Gastroesophageal sphincter (tissue), 4 donors: ENCODE measurements at places on chromosomes 6 and 20. TPM values are rescaled to one million over a fixed set of nuclear protein-coding genes. Genes with fewer than 3 reads are reported as not detected.

Gene SMLR1
- not detected for total RNA-seq

Gene GMPR
- 24.6 TPM for total RNA-seq

Gene RAB22A
- 24.6 TPM for total RNA-seq

Gene SLC22A7
- total RNA-seq: not detected

Gene PNLDC1
- not detected for total RNA-seq

- no peak overlapping the region for H3K27ac ChIP-seq
- H3K4me1 ChIP-seq: no peaks in the 10 kb centered on the region
- no peak for ATAC-seq
- no peaks in the 10 kb centered on the region for H3K27me3 ChIP-seq
- no peaks in the 10 kb centered on the region for H3K36me3 ChIP-seq
Measured at GRCh38 chr20:1297486-1297885, 31.4 kb downstream of the SNPH start.

DNA sequence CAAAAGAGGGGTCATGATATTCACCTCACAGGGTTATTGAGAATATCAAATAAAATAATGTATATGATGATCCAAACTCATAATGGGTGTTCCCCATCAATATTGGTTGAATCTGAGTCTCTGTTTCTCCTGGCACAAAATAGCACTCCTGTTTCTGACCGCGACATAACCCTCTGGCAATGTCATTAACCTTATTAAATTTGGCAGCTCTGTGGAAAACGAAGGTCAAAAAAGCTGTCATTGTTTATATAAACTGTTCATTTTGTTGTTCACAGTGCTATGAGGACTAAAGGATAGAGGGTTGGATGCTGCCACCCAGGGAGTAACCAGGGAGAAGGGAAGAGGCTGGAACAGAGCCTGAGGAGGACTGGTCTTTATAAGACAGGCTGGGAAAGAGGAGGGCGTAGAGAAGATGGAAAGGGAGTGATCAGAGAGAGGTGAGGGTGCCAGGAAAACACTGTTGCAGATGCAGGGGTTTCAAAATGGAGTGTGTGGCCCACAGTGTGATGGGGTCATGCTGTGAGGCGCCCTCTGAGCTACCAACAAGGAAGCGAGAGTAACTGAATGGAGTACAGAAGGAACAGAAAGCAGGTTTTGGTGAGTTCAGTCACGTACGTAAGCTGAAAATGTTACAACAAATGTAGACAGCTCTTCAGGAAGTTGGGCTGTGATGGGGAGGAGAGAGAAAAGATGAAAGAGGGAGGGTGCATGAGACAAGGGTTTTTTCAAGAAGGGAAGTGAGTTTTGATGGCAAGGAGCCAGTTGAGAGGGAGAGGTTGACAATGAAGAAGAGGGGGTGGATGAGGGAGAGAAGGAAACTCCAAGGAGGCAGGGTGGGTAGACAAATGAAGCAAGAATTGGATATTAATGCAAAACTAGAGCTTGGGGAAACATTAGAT, 251.6 kb upstream of the TAB2 start:
- H3K4me3 ChIP-seq: no peak overlapping the region
- ATAC-seq: peak; percentile 34
- H3K27me3 ChIP-seq: no peaks in the 10 kb centered on the region
- no peaks in the 10 kb centered on the region for H3K4me1 ChIP-seq

GRCh38 chr6:168428052-168428826, 12.7 kb upstream of the SMOC2 start:
- peaks cover 7% of the 10 kb centered on the region for H3K27me3 ChIP-seq
- no peak overlapping the region for H3K27ac ChIP-seq
- no peak overlapping the region for H3K4me3 ChIP-seq
- ATAC-seq: no peak
- no peaks in the 10 kb centered on the region for H3K36me3 ChIP-seq

DNA sequence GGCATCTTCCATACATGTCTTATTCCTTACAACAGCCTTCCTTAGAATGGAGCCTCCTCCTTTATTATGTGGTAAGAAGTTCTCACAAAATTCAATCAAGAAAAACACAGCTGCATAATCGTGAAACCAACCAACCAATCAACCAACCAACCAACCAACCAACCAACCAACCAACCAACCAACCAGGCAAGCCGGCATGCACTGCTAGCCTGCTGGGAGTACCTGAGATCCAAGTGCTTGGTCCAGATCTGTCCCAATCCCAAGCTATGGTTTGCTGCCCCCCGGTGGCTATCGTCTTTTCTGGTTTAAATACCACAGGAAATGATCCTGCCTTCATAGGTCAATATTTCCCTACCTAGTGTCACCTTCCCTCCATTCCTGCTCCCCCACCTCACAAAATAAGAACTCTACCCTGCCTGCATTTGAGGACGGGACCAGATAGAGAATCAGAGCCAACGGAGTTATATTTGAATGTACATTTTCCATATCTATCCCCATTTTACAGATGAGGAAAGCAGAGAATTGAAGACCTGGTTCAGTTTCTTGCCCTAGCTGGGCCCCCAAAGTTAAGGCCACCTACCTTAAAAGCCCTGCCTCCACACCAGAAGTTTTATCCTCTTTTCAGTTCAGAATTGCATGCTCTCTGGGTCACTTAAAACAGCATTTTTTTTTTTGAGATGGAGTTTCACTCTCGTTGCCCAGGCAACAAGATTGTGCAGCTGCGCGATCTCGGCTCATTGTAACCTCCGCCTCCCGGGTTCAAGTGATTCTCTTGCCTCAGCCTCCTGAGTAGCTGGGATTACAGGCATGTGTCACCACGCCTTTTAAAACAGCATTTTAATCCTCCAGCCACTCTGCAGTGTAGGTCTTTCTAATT, 27.1 kb downstream of the RAB44 start:
- ATAC-seq: peak; percentile 50
- no peaks in the 10 kb centered on the region for H3K27me3 ChIP-seq
- no peaks in the 10 kb centered on the region for H3K36me3 ChIP-seq
- H3K4me1 ChIP-seq: no peaks in the 10 kb centered on the region

DNA sequence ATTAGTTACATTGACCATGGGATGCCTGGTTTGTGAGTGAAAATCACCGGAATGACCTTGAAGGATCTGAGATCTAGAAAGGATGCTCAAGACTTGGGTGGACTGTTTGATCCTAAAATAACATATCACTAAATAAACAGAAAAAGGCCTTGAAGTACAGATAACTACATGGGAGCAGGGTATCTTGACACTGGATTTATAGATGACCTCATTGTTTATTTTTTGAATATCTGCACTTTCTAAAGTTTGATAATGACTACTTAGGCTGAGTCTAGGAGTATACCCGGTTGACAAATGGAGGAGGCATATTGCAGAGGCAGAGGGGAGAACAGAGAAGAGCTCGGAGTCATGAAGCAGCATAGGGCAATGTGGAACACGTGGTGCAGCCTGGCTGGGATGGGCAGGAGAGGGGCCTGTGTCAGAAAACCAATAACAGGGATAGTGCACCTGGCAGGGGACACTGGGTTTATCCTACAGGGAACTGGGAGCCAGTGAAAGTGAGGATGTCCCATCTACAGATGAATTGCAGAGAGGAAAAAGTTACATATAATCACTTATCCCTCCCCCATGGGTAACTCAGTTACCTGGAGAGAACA, 50.3 kb downstream of the PLAGL1 start:
- no peaks in the 10 kb centered on the region for H3K27me3 ChIP-seq
- no peak overlapping the region for H3K27ac ChIP-seq
- no peak for ATAC-seq

DNA sequence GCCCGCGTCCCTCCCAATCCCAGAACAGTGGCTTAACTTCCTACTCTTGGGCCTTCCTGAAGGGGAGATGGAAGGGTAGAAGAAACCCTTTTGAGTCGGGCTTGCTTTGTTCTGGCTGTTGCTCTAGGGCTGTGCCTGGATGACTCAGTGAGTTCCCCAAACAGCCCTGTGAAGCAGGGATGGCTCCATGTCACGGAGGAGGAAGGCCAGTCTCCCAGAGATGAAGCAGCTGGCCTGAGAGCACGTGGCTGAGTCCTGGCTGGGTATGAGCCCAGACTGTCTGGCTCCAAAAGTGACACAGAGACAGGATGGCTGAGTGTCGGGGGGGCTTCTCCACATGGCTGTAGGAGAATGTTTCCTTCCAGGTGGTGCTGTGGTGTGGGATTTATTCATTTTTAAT, 4.6 kb downstream of the SYTL3 start:
- H3K4me1 ChIP-seq: peaks cover 23% of the 10 kb centered on the region
- peak; percentile 97 for ATAC-seq
- H3K27me3 ChIP-seq: no peaks in the 10 kb centered on the region
- peak overlapping the region; percentile 72 for H3K27ac ChIP-seq
- no peaks in the 10 kb centered on the region for H3K36me3 ChIP-seq

DNA sequence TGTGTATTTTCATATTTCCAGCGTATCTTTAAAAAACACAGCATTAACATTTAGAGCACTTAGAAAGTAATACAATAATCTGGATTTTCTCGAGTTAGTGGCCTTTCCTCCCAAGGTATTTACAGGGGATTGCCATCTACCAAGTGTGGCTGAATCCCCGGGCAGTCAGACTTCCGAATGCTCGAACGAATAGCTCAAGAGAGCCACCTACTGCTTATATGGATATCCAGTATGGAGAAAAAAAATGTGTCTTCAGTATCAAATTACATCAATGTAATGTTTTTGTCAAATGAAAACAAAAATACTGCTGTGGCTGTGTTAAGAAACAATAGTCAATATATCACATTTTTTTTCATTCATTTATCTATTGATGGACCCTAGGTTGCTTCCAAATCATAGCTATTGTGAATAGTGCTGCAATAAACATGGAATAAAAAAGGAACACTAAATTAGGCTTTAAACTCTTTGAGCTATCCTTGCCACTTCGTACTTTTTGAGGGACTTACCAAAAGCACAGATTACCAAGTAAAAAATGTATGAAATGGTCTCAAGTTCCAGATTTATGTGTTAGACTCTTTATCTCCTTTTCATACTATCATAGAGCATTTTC, 654.5 kb upstream of the PTCHD4 start:
- no peaks in the 10 kb centered on the region for H3K36me3 ChIP-seq
- H3K27me3 ChIP-seq: no peaks in the 10 kb centered on the region
- ATAC-seq: no peak
- H3K4me3 ChIP-seq: no peak overlapping the region
- H3K27ac ChIP-seq: no peak overlapping the region
- no peaks in the 10 kb centered on the region for H3K4me1 ChIP-seq

GRCh38 chr20:35598899-35599775, 16.5 kb upstream of the SPAG4 start:
- no peak overlapping the region for H3K27ac ChIP-seq
- peaks cover 37% of the 10 kb centered on the region for H3K27me3 ChIP-seq
- no peak for ATAC-seq
- H3K4me3 ChIP-seq: no peak overlapping the region

GRCh38 chr20:3102575-3103368, 18.2 kb upstream of the AVP start:
- H3K27me3 ChIP-seq: peaks cover 12% of the 10 kb centered on the region
- no peaks in the 10 kb centered on the region for H3K4me1 ChIP-seq
- H3K27ac ChIP-seq: no peak overlapping the region
- no peak overlapping the region for H3K4me3 ChIP-seq
- no peak for ATAC-seq
- H3K36me3 ChIP-seq: no peaks in the 10 kb centered on the region

DNA sequence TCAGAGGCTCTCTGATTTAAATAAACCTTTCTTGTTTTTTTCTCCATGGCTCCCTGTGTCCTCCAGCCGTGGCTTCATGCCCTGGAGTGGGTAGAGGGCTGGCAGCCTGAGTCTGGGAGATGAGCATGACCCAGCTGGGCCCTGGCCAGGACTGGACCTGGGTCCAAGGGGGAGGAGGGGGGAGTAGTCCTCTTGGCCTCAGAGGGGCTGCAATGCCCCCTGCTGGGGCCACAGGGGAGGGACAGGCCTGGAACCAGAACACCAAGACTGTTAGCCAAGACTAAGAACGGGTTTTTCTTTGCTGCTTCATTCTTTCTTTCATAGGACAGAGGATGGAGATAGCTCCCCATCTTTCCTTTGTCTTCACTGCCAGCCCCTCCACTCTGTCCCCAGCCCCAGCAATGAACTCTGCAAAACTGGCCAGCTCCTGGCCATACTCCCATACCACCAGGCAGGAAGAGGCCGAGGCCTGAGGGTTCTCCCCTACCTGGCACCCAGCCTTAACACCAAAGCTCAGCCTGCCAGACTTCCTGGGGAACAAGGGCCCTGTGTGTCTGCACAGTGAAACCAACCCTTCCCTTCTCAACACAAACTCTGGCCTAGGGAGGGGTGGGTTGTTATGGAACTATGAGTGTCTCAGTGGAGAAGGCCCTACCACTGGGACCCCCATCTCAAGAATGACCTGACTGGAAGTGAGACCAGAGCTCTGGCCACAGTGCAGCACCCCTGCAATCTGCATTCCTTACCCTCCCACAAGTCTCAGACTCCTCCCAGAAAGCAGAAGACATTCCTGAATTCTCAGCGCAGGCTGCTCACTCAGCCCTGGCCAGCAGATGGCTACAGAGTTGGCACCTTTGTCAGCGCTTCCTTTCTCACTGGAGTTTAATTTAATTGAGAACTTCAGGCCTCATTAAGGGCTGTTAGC, 11.0 kb downstream of the SLC29A1 start:
- no peak overlapping the region for H3K4me3 ChIP-seq
- peaks cover 93% of the 10 kb centered on the region for H3K4me1 ChIP-seq
- peak overlapping the region; percentile 99 for H3K27ac ChIP-seq
- H3K36me3 ChIP-seq: no peaks in the 10 kb centered on the region

DNA sequence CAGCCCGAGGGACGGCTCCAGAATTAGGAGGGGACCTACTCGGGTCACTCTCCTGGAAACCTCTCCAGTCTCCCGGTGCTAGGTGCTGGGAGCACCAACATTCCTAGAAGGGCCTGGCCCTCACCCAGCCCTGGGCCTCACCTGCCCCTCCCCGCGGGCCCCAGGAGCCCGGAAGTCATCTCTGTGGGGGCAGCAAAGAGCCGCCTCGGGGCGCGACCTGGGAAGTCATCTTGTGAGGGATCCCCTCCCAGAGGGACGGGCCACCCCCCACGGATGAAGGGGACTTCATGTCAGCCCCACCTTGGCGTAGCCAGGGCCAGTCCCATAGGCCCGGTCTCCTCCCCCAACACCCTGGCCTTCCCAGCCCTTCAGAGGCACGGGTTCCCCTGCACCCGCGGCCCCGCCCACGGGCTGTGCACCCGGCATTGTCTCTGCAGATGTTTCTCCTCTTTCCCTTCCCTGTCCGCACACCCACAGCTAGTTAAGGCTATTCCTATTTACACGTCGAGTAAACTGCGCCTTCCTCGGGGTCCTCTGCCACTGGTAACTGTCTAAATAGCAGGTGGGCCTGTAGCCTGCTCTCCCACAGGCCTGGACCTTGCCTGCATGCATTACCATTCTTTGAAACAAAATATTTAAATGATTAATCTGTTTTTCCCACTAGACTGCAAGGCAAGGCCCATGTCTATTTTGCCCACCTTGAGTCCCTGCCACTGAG, 896 bp upstream of the RNASET2 start:
- no peaks in the 10 kb centered on the region for H3K27me3 ChIP-seq
- peaks cover 14% of the 10 kb centered on the region for H3K4me1 ChIP-seq

GRCh38 chr6:111379302-111379701, 103.7 kb downstream of the REV3L start:
- no peaks in the 10 kb centered on the region for H3K27me3 ChIP-seq
- no peaks in the 10 kb centered on the region for H3K36me3 ChIP-seq
- H3K4me1 ChIP-seq: peaks cover 11% of the 10 kb centered on the region
- ATAC-seq: no peak
- no peak overlapping the region for H3K4me3 ChIP-seq
- no peak overlapping the region for H3K27ac ChIP-seq

GRCh38 chr6:92139601-92140000, 1279.8 kb downstream of the EPHA7 start:
- no peaks in the 10 kb centered on the region for H3K36me3 ChIP-seq
- no peak for ATAC-seq
- no peak overlapping the region for H3K27ac ChIP-seq
- H3K4me3 ChIP-seq: no peak overlapping the region
- H3K27me3 ChIP-seq: no peaks in the 10 kb centered on the region

GRCh38 chr6:16498237-16498636, 259.9 kb downstream of the GMPR start:
- no peak for ATAC-seq
- no peaks in the 10 kb centered on the region for H3K4me1 ChIP-seq
- no peak overlapping the region for H3K27ac ChIP-seq
